ENCODE measurements at places on chromosomes 16 and 17.
A peak's percentile ranks its signal among the peaks of the same experiment; 100 is the strongest.

DNA sequence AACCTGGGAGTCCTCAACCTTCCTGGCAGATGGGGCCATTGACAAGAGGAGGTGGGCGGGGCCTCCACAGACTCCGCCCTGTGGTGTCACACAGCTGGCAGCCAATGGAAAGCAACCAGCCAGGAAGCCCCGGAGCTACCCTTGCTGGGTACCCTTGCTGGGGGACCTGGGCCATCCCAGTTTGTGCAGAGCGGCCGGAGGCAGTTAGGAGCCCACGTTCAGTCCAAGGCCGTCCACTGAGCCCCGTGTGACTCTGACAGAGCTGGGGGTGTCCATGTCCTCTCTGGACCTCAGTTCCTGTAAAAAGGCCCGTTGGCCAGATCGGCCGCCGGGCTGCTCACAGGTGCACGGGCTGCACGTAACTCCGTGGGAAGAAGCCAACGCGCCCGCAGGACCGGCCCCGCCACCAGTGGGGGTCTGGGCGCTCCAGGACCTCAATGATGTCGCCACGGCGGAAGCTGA, 17.1 kb upstream of the FAM83G start:
- DNase-seq: peak; percentile 11

- DNase-seq: no peak
These were observed 3.8 kb upstream of the PRSS33 start for GRCh38 chr16:2791174-2791573.

DNA sequence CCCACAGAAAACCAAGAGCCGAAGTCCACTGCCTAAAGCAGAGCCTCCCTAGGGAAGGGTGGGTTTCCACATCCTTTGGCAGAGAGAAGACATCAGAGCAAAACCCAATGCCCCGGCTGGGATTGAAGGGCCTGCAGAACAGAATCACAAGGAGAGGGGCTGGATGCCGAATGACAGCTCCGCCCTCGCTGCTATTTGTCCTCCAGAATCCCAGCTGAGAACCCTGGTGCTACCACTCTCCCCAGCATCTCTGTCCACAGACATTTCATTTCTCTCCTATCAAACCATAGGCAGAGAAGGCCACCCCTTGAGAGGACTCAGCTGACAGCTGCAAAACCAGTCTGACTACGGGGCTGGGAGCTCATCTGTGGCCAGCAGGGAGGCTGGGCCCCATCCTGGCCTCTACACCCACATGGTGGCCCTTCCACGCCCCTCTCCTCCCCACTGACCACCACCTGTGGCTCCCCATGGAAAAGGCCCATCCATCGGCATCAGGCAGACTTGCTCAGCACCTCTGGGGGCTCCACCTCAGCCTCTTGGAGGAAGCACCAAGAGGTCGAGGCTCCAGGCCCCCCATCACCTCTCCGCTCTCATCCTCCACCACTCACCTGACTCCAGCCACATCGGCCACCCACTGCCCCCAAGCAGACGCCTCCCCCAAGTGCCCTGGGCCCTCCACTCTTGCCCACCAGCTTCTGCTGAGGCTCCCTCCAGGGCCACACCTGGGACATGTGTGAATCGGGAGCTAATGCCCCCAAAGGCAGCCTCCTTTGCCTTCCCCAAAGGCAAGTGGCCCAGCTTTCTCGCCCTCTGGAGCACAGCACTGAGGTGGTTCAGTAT, 288.5 kb downstream of the C16orf95 start:
- no peak for DNase-seq

DNA sequence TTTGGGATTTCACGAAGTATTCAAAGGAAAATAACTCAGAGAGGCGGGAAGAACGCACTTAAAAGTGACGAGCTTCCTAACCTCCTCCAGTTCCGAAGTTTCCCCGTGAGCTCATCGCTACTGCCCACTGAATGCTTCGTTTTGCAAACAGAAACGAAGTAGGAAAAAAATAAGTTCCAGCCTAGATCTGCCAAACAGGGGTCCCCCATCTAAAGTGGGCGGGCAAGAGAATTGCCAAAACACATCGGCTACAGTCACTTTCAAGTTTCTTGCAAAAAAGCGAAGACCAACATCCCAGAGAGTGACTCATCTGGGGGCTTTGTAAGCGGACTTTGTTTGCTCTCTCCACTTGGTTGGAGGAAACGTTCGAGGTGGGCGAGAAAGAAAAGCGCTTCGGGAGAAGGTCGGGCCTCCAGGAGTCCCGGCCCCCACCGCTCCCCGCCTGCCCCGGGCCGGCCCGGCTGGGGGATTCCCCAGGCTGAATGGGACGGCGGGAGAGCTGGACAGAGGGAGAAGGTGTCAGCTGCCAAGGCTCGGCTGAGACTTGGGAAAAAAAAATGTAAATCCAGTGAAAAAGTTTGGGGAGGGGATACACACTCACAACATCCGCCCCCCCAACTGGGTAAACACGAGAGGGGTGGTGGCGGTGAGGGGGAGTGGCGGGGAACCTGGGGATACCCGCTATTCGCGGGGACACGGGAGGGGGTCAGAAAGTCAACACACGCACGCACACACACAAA, 1.0 kb downstream of the VEZF1 start:
- peak; percentile 22 for DNase-seq

GRCh38 chr16:81855552-81856153, 76.6 kb downstream of the PLCG2 start:
- DNase-seq: no peak

- no peak for DNase-seq
These were observed 36.5 kb downstream of the RCVRN start for GRCh38 chr17:9868552-9868951.

- no peak for DNase-seq
These were observed 25.7 kb upstream of the FA2H start for GRCh38 chr16:74800216-74800871.

- DNase-seq: no peak
These were observed 518.5 kb upstream of the EEF2KMT start for GRCh38 chr16:5615868-5616642.

- DNase-seq: no peak
These were observed 7.5 kb downstream of the SRSF1 start for GRCh38 chr17:57999496-58000017.

DNA sequence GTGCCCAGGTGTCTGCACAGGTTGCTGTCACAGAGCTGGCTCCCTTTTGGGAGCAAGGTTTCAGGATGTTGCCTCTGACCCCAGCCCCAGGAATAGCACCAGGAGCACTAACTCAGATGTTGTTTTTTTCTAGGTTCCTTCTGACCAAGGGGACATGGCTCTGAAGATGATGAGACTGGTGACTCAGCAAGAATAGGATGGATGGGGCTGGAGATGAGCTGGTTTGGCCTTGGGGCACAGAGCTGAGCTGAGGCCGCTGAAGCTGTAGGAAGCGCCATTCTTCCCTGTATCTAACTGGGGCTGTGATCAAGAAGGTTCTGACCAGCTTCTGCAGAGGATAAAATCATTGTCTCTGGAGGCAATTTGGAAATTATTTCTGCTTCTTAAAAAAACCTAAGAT, 28.1 kb downstream of the SCPEP1 start:
- no peak for DNase-seq

DNA sequence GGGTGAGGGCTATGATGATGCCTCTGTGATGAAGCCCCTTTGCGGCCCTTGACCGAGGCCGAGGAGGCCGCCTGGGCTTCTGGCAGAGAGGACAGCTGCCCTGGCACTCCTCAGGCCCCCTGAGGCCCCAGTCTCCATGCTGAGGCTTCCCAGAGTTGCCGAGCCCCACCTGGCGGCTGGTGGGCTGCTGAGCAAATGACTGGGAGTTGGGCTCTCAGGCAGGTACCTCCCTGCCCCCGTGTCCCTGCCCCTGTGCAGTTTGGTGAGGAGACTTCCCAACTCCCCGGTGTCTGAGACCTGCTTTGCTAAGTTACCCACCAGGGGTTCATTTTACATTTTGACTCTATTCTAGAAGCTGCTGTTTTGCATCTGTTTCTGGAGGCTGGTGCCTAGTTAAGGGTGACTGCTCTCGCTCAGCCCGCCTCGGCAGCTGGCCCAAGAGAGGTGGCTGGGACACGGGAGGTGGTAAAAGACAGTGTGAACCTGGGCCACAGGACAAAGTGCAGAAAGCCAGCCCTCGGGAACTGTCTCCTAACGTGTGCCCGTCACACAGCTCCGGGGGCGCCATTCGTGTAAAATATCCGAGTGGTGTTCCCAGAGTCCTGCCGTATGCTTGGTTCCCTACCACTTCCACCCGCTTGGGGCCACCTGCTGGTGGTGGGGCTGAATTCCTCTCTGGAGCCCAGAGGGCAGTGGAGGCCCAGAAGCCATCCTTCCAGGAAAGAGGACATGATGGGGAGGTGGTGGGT, 134.5 kb downstream of the RAB11FIP4 start:
- DNase-seq: no peak

- no peak for DNase-seq
These were observed 35.9 kb downstream of the TRARG1 start for GRCh38 chr17:1315409-1315808.

DNA sequence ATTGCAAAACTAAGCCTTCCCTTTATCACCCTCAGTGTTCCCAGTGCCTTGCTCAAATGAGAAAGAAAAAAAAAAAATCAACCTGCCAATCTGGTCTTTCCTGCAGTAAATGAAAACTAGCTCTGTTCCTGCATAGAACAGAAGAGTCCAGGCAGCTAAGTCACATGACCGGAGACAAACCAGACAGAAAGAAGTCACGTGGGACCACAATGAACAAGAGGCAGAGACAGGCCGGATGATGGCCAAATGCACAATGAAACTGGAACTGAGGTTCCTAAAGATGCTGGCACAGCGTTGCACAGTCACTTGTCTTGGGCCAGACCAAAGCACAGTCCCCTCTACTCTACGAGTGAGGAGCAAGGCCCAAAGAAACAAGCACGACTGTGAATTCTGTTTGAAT, 172.5 kb downstream of the GRIN2A start:
- no peak for DNase-seq

GRCh38 chr17:1460233-1460632, 4.2 kb upstream of the CRK start:
- DNase-seq: no peak

GRCh38 chr17:14701886-14702285, 401.0 kb downstream of the HS3ST3B1 start:
- no peak for DNase-seq

DNA sequence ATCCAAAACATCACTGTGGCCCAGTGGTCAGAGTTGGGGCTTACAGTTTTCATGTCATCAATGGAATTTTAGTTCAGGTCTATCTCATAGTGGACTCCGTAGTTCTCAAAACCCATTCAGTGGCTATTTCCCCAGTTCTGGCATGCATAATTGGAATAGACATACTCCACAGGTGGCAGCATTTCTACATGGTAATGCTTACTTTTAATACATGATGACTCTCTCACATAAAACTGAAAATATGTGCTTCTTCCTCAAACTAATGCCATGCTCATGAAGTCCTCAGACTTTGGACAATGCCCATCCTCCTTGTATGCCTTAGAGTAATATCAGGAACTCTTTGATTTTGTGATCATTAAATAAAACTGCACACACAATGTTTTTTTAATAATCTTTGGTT, 857.4 kb upstream of the GOT2 start:
- no peak for DNase-seq

- no peak for DNase-seq
These were observed 159.0 kb downstream of the RAB11FIP4 start for GRCh38 chr17:31550389-31551056.

- DNase-seq: no peak
These were observed 15.1 kb upstream of the PLEKHG4 start for GRCh38 chr16:67264277-67264676.

- no peak for DNase-seq
These were observed 4.7 kb downstream of the FLCN start for GRCh38 chr17:17232303-17232621.

DNA sequence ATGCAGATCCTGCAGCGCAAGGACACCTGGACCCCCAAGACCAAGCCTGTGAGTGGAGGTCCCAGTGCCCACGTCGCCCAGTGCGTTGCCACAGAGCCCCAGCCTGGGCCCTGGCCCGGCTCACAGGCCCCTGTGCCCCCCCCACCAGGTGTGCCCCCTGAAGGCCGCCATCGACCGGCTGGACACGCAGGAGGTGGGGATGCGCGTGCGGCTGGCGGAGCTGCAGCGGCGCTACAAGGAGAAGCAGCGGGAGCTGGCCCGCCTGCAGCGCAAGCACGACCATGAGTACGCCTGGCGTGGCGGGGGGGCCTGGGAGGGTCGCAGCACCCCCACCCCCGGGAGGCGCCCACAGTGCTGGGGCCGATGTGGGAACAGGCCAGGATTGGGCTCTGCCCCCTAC, 56.6 kb downstream of the BAHCC1 start:
- DNase-seq: no peak

DNA sequence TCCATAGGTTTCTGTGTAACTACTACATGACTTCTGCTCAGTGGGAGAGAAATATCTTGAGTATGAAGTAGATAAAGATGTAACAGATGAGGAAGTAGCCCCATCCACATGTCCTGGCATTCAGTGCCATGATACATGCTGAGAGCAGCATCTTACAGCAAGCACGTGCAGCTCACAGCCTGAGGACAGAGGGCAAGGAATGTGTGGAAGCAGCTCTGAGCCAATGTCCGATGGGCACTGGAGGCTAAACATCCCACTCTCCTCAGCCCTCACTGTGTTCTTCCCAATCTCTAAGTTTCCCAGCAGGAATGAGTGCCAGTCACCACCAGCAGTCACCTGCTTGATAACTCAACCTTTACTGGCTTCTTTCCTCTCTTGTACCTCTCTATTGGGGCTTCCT, 40.4 kb downstream of the CFDP1 start:
- DNase-seq: no peak

DNA sequence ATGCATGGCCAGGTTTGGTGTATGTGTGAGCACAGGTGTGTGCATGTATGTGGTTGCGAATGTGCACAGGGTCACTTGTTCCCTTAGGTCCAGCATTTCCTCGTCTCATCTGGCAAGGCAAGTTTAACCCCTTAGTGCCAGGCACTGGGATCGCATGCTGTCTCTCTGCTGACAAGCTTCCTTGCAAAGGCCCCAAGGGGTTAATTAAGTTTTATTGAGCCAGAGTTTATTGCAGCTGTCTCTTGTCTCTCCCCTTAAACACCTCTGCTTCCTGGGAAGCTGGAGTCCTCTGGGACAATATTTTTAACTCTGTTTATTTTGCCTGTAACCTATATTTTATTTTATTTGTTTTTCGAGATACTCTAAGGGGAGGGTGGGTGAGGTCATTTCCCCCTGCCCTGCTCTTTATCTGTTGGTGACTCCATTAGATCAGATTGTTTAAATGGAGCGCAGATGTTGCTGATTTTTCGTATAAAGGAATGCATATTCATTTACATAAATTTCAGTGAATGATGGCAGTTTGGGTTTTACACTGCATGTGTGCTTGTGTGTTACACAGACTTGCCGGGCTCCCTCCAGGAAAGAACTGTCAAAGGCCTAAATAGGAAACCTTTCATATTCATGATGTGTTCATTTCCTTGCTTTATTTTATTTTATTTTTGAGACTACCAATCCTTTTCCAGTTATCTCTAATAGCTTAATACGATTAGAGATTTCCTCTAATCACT, 99.7 kb downstream of the CBLN1 start:
- no peak for DNase-seq

Data from effector memory CD4-positive, alpha-beta T cell (primary cell).